ENCODE measurements at places on chromosomes 12 and 14. TPM values are rescaled to one million over a fixed set of nuclear protein-coding genes. Genes with fewer than 3 reads are reported as not detected.
A peak's percentile ranks its signal among the peaks of the same experiment; 100 is the strongest.

- DNase-seq = no peak
These were observed 237.6 kb downstream of the BCAT1 start for GRCh38 chr12:24711056-24712008.

Gene SIX4
- 0.69 TPM for total RNA-seq

DNA sequence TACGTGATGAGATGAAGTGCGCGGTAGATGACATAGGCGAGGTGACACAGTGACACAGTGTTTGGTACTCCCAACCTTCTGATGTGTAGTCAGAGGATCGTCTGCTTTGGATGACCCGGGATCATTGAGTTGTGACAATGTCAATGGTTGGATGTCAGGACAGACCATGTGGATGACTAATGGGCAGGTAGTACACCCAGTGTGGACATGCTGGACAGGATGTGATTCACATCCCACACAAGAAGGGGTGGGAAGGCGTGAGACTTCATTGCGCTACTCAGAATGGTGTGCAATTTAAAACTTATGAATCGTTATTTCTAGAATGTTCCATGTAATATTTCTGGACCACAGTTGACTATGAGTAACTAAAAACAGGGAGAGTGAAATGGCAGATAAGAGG lies 23.8 kb downstream of the MAP3K9 start:
- no peak for DNase-seq

DNA sequence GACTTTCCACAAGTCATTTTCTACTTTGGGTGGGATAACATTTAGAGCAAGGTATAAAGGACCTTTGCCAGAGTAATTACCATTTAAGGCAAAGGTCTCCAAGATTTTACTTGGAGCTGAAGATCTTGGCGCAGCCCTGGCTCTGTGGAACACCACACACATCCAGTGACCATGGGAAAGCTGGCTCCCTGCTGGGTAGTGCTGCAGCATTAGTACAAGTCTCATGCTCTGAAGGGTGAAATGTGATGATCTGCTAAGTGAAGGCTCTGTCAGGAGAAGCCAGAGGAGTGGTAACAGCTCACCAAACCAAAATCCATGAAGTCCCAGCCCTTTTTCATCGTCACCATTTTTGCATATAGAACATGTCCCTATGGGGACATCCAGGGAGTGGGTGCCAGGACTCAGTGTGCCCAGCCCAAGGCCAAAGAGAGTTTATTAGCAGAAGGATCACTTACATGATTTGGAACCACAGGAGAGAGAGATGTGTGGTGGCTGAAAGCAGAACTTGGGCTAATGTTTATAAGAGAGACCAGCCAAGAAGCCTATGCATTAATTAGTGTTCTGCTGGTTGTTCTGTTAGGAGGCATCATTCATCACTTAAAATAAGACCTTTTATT lies 110.7 kb downstream of the SLC38A6 start:
- no peak for DNase-seq

DNA sequence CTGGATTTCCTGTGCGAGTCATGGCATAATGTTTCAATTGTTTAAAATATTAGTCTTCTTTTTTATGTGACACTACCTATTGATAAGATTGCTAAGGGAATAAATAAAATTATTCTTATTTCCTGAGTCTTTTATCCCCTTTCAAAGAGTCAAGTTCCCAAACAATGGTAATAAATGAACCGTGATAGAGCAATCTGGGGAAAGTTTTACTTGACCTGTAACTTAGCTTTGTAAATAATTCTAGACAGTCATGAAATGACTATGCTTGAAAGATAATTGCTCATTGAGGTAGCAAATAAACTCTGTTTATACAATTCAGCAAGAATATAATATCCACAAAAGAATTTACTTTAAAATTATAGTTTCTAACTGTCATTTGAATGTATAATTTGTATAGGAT lies 82.1 kb downstream of the TSPAN8 start:
- no peak for DNase-seq

Gene DBX2
- total RNA-seq = not detected

Gene KIF26A
- 5.9 TPM for total RNA-seq

GRCh38 chr14:50353126-50353525 lies 41.0 kb downstream of the DMAC2L start:
- no peak for DNase-seq

DNA sequence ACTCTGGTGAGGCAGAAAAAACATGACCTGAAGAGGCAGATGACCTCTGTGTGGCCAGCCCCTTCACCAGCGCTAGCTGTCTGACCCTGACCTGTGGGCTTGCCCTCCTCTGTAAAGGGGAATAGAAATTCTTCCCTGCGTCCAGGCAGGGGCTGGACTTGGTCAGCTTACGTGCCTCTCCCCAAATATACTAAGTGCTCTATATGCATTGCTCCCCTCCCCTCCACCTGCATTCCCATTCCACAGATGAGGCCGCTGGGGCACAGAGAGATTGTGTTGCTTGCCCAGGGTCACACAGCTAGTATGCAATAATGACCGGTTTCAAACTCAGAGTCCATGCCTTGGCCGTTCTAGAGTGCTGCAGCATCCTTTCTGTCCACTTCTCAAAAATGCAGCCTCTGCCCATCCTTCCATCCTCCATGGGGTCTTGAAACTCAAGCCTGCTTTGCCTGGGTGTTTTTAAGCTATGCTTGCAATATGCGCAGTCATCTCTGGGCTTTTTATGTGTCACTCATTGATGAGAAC lies 303.9 kb downstream of the CACNA1C start:
- DNase-seq = no peak

DNA sequence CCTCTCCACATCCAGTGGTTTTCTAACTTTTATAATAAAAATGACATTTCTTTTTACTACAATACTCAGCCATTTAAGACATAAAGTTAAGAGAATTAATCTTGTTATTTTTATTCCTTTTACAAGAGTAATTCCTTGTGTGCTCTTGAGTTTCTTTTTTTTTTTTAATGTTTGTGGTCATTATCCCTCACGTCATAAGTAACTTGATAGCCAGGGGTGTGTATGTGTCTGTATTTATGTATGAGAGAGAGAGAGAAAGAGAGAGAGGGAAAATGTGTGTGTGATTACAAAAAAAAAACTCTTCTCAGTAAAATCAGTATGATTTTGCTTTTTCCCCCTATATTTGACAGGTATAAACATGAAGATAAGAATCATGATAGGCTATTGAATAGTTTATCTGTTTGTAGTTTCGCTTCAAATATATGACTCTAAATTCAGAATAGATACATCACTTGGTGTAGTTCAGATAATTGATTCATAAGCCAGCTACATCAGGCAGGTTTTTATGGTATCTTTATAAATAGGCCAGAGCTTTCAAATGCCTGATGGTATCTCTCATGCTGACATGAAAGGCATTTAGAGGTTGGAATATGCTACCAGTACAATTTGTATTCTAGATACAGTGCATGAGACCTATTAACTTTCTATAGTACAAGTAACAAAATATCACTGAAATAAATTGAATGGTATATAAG lies 34.9 kb downstream of the RERGL start:
- no peak for DNase-seq

Gene TNFRSF1A
- total RNA-seq = 185 TPM

Gene OR4K1
- not detected for total RNA-seq

DNA sequence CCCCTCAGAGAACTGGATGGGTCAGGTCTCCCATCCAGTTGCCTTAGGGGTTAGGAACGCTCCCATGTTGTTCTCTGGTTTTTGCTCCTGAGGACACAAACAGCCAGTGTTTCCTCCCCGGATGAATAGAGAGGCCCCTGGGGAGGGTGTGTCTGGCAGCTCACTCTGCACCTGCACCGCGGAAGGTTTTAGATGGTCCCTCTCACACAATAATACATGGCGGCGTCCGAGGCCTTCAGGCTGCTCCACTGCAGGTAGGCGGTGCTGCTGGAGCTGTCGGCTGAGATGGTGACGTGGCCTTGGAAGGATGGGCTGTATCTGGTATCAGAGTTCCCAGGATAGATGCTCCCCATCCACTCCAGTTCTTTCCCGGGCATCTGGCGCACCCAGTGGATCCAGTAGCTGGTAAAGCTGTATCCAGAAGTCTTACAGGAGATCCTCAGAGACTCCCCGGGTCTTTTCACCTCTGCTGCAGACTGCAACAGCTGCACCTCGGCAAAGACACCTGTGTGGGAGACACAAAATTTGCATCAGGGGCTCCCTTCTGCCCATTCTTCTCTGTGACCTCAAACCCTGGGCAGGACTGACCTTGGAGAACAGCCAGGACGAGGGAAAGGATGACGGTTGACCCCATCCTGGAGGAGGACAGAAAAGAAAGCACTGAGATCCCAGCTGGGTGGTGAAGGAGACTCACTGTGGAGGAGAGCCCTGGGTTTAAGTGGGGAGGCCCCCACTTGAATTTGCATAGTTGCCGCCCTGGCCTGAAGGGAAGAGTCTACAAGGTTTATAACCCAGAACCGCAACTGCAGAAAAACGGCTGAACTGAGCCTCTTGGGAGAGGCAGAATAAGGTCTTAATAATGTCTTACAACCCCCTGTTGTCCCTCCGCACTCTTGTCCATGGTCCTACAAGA lies 1324.8 kb downstream of the TMEM121 start:
- no peak for DNase-seq

Gene GPRC5D
- total RNA-seq = not detected

DNA sequence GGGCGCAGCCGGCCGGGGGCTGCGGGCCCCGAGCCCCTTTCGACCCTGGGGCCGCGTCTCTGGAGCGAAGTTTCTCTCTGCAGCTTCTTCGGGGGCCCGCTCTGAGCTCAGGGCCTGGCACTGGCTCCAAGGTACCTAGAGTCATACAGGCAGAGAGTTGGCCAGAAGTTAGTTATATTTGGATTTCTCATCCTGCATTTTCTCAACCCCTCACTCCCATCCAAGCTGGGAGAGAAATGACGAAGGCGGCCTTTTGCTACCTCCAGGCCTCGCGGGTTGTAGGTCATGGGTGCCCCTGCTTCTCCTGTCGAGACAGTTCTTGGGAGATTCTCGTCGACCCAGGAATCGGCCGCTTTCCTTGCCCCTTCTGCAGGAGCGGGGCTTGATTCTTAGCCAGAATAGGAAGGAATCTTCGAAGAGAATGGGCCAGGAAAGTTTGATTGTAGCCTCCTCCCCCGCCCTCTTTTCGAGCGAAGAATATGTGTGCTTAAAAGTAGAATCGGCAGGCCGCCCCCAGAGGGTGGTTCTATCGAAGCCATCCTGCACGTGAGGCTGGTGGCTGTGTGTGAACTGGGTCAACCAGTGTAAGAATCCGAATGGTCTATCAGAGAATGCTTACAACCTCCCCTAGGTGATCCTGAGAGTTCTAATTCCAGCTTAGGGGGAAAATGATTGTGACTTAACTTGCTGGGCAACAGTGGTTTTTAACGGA lies 785 bp downstream of the MLEC start:
- DNase-seq = peak; percentile 66

- DNase-seq = no peak
These were observed 31.0 kb downstream of the NFYB start for GRCh38 chr12:104106965-104107364.

Gene LRRC9
- total RNA-seq = not detected
